Effector memory CD8-positive, alpha-beta T cell (primary cell): ENCODE measurements at places on chromosomes 12 and 14.

GRCh38 chr12:16359512-16360491 is 12.4 kb downstream of the MGST1 start:
- no peak overlapping the region for H3K4me3 ChIP-seq
- H3K4me1 ChIP-seq: no peaks in the 10 kb centered on the region
- no peaks in the 10 kb centered on the region for H3K27me3 ChIP-seq
- H3K36me3 ChIP-seq: no peaks in the 10 kb centered on the region
- H3K27ac ChIP-seq: no peak overlapping the region

DNA sequence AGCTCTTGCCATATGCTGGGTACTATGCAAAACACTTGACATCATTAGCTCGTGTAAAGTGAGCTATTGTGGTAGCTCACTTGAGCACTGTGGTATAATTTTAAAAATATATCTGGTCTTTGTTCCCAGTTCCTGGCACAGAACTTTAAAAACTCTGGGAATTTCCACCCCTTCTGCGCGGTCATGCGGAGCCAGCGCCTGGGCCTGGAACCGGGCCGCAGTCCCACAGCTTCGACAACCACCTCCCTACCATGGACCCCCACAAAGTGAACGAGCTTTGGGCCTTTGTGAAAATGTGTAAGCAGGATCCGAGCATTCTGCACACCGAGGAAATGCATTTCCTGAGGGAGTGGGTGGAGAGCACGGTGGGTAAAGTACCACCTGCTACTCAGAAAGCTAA is 123.1 kb downstream of the NUAK1 start:
- H3K4me1 ChIP-seq: no peaks in the 10 kb centered on the region
- peaks cover 14% of the 10 kb centered on the region for H3K27me3 ChIP-seq

DNA sequence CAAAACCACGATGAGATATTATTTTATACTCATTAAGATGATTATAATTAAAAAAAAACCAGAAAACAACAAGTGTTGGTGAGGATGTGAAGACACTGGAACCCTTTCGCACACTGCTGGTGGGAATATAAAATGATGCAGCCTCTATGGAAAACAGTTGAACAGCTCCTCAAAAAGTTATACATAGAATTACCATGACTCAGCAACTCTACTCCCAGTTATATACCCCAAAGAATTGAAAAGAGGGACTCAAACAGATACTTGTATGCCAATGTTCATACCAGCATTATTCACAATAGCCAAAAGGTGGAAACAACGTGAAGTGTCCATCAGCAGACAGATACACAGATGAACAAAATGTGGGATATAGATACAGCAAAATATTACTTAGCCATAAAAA is 53.1 kb downstream of the TAOK3 start:
- H3K4me1 ChIP-seq: peaks cover 13% of the 10 kb centered on the region
- no peak for DNase-seq

- H3K36me3 ChIP-seq: no peaks in the 10 kb centered on the region
- H3K4me3 ChIP-seq: no peak overlapping the region
- H3K4me1 ChIP-seq: no peaks in the 10 kb centered on the region
- peaks cover 36% of the 10 kb centered on the region for H3K27me3 ChIP-seq
- DNase-seq: no peak
Observed at GRCh38 chr12:62846491-62846890, 88.5 kb downstream of the PPM1H start.

DNA sequence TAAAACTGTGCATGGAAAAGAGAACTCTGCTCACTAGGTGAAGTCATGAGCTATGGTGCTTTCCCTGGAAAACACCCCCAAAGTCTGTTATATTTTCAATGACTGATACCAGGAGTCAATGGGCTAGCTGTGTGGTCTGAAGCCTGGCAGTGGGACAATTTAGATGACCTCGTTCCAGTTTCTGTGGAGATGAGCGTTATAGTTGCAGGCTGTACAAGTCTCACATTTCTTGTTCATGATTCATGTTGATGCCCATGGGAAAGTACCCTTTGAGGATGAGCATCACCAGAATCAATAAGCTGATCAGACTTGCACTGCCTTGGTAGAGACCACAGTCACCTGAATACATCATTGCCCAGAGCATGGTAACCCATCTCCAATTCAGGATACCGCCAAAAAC is 70.7 kb downstream of the NOVA1 start:
- H3K27me3 ChIP-seq: no peaks in the 10 kb centered on the region
- H3K4me3 ChIP-seq: no peak overlapping the region
- no peaks in the 10 kb centered on the region for H3K36me3 ChIP-seq
- no peak overlapping the region for H3K27ac ChIP-seq
